ENCODE measurements at places on chromosomes 4 and X.

GRCh38 chrX:135425026-135425965, 3.6 kb downstream of the SMIM10L2A start:
- DNase-seq: no peak

DNA sequence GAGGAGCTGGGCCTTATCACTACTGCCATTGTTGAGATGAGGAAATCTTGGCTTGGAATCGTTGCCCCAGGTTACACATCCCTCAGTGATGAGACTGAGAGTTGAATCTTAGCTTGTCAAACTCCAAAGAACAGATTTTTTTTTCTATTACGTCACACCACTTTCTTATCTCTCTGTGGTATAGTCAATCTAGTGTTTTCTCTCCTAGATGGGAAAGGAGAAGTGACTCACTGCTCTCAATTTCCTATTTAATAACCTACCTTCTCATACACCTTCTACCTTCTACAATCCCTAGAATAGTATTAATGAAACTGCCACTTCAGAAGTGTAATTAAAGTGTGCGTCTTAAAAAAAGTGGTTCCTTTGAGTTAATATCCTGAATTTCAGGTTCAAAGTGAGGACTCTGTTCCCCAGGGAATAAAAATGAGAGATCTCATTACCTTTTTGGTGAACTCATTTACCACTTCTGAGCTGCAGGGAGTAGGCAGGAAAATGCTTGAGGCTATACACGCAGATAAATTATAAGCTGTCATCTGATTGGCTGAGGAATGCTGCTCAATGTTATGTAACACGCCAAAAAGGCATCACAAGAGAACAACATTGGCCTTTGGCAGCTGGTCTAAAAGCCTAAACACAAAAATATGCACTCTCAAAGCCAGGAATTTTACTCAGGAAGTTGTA, 59.3 kb downstream of the MAD2L1 start:
- DNase-seq: no peak

DNA sequence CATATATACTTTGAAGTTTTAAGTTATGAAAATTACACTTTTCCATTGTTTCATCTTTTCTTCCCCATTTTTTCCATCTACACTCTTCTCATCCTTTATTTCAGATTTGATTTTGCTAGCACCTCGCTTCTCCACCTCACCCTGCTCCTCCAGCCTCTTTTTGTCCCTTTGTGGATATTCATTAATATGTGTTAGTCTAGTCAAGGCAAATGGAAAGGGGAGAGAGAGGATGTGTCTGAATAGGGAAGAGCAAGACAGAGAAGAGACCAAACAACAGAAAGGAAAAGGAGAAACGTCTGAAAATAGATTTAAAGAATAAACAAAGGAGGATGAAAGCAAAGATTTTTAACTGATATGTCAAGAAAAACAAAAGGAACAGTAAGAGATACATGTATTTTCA, 24.1 kb downstream of the GPM6A start:
- DNase-seq: peak; percentile 49

- DNase-seq: no peak
These were observed 33.1 kb downstream of the ETNPPL start for GRCh38 chr4:108729731-108730130.

- DNase-seq: no peak
These were observed 924 bp upstream of the IRAK1 start for GRCh38 chrX:154020536-154021115.

GRCh38 chr4:130922955-130923354, 1827.0 kb downstream of the C4orf33 start:
- DNase-seq: no peak

- DNase-seq: no peak
These were observed 34.9 kb upstream of the ANXA10 start for GRCh38 chr4:168057412-168057811.

DNA sequence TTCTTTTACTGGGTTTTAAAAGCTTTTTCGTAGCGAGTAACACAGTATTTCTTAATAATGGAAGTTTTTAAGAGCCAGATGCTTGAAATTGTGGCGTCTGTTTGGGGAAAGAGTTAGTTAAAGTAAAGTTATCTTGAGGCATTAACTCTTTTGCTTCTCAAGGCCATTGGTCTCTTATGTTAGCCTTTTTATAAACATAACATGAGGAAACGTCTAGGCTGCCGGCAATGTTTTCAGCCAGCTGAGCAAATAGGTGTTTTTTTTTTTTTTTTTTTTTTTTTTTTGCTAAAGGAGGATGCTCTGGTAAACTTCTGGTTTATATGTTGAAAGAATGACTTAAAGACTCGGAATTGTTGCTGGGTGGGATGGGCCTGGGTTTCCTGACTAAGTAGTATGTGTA, 51.1 kb upstream of the RBMX start:
- DNase-seq: no peak

DNA sequence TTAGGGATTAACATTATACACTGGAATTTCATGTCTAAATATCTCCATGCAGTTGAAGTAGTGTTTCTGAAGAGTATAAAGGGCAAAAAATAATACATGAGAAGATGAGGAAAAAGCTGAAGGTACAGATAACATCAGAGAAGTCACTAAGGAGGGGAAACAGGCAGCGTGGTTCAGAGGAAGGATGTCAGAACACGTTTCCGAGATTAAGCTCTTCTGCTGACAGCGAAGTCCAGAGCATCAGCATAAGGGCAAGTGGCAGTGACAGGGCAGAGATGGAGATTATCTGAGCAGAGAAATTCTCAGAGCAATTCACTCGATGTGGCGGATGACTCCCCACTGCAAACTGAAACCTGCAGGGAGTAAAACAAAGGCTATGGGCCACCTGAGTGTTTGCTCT, 443.2 kb upstream of the FRG1 start:
- no peak for DNase-seq

- peak; percentile 41 for DNase-seq
These were observed 2.1 kb downstream of the C4orf54 start for GRCh38 chr4:99655308-99656081.

GRCh38 chrX:147850875-147851274, 60.8 kb upstream of the FMR1 start:
- no peak for DNase-seq

GRCh38 chrX:41468647-41469323, 21.6 kb downstream of the NYX start:
- no peak for DNase-seq

GRCh38 chr4:86586160-86586572, 7.9 kb upstream of the PTPN13 start:
- DNase-seq: no peak

DNA sequence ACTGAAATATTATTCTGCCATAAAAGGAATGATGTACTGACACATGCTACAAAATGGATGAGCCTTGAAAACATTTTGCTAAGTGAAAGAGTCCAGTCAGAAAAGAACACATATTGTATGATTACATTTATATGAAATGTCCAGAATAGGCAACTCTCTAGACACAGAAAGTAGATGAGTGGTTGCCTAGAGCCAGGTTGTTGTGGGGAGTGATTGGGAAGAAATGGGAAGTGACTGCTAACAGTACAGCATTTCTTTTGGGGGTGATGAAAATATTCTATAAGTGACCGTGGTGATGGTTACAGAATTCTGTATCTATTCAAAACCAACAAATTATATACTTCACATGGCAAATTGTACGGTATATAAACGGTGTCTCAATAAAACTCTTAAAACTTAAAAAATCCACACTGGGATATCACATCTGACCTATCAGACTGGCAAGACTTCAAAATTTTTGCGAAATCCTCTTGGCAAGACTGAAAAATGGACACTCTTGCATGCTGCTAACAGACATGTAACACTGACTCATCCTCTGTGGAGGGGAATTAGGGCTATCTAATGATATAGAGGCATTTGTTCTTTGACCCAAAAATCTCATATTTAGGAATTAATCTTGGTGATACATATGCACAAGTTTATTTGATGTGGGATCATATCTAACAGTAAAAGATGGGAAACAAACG, 71.8 kb downstream of the FAM13A start:
- no peak for DNase-seq

DNA sequence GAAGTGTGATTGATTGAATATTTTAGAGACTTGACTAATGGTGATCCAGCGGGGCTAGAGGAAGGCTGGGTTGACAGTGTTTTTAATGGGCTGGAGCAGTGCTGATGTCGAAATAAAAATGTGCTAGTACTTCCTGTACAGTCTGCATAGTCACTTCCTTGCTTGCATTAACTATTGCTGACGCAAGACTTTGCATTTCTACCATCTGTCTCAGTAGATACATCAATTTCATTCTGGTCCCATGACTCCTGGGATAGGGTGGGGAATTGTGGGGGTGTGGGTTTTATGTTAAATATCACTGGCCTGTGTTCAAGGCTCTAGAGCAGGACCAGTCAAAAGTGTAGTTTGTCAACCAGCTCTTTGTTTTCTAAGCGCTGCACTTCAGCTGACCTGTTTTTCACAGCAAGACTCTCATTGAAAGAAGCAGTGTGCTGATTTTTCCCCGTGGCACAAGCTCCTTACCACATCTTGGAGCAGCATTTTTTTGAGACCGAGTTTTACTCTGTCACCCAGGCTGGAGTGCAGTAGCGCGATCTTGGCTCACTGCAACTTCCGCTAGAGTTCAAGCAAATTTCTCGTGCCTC, 35.2 kb upstream of the PHEX start:
- DNase-seq: no peak

- no peak for DNase-seq
These were observed 64.6 kb upstream of the MTM1 start for GRCh38 chrX:150503898-150504219.

- DNase-seq: no peak
These were observed 305.1 kb upstream of the ANXA10 start for GRCh38 chr4:167787231-167787630.

- DNase-seq: no peak
These were observed 317.9 kb downstream of the RAB28 start for GRCh38 chr4:13166214-13166613.

GRCh38 chr4:151537687-151538086, 128.7 kb downstream of the FHIP1A start:
- DNase-seq: no peak

DNA sequence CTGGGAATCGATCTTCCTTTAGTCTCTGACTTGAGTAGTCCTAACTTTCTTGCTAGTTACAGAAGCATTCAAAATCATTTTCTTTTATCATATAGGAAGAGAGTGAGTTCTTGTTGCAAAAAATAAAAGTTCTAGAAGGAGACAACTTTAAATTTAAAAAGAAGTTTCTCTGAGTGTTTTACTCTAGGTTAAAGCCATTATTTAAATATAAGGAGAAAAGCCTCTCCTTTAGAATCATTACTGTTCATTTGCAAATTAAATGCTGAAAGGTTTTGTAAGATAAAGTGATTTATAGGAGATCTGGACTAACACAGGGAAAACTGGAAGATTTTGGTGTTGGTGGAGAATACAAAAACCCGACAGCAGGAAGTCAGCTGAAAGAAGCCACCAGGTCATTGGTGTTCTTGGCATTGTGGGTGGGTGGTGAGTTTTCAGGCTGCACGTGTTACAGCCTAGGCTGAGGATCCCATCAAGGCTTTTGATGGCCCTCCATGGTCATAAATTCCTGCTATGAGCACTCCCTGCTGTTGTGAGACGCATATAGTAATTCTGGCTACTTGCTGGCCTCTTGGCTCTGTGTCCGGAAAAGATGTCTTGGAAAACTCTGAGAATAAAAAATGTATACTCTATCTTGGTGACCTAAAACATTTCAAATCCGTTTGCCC, 81.6 kb downstream of the GPAT3 start:
- DNase-seq: no peak

DNA sequence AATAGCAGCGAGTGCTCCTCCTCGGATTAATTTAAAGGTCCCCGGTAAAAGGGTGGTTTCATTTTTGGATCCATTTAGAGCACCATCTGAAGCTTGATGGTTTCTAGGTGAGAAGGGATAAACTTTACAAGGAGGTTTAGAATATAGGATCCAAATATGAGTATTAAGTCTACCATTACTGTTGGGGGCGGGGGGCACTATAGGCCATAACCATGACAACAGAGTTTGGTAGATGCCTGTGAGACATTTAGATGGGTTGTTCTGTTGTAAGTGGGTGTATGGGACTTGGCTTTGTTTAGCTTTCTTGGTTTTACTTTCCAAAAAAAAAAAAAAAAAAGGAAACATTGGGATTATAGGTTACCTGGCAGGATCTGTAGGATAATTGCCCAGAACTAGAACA, 92.7 kb downstream of the TENT5D start:
- no peak for DNase-seq

- no peak for DNase-seq
These were observed 205.9 kb downstream of the SOWAHB start for GRCh38 chr4:76691807-76692582.

DNA sequence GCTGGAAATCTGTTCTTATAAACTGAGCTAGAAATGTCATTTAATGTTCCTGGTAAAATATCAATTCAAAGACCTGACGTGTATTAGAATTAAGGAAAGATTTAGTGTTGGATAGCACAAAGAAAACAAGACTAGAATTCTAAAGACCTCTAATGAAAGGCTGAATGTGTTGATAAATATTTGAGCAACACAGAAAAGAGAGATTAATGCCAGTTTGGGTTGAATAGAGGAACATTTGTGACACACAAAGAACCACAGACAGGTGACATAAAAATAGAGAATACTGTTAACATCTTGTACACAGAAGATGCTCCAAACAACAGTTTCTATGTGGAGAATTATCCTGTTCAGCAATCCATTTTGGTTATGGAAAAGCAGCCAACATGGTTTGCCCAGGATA, 222.1 kb upstream of the GALNT7 start:
- DNase-seq: no peak

GRCh38 chrX:114842181-114842580, 175.2 kb downstream of the IL13RA2 start:
- no peak for DNase-seq

- no peak for DNase-seq
These were observed 10.5 kb upstream of the PAQR3 start for GRCh38 chr4:78949735-78950134.

DNA sequence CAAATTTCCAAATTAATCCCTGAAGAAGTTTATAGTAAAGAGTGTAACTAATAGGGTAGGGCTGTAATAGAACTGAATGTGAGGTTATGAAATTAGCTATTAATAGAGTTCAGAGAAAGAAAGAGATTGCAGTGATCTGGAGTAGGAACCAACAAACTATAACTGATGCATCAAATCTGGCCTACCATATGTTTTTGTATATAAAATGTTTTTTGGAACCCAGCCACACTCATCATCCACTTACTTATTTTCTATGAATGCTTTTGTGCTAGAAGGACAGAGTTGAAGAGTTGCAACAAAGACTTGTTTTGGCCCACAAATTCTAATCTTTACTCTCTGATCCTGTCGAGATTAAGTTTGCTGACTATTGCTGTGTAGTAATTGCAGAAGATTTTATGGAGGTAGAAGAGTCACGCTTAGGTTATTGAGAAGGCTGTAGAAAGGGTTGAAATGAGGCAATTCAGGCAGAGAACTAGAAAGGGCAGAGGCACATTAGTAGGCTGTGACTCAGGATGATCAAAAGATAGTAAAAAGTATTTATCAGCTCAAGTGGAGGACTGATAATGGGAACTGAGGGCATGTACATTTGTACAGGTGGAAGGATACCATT, 298.7 kb upstream of the EMCN start:
- DNase-seq: no peak

GRCh38 chr4:130322439-130322838, 1226.5 kb downstream of the C4orf33 start:
- DNase-seq: no peak

DNA sequence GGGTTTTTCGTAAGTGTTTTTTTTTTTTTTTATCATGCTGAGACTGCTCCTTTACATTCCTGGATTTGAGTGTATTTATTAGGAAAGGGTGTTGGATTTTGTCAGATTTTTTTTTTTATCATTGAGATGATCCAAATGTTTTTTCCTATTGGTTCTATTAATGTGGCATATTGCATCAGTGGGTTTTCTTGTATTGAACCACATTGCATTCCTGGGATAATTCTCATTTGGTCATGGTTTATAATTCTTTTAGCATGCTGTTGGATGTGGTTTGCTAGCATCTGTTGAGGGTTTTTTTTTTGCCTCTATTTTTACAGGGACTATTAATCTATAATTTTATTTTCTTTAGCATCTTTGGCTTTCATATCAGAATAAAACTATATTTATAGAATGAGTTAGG, 28.8 kb downstream of the COL4A5 start:
- no peak for DNase-seq
